ENCODE measurements at places on chromosomes 13 and 19.
A peak's percentile ranks its signal among the peaks of the same experiment; 100 is the strongest.

DNA sequence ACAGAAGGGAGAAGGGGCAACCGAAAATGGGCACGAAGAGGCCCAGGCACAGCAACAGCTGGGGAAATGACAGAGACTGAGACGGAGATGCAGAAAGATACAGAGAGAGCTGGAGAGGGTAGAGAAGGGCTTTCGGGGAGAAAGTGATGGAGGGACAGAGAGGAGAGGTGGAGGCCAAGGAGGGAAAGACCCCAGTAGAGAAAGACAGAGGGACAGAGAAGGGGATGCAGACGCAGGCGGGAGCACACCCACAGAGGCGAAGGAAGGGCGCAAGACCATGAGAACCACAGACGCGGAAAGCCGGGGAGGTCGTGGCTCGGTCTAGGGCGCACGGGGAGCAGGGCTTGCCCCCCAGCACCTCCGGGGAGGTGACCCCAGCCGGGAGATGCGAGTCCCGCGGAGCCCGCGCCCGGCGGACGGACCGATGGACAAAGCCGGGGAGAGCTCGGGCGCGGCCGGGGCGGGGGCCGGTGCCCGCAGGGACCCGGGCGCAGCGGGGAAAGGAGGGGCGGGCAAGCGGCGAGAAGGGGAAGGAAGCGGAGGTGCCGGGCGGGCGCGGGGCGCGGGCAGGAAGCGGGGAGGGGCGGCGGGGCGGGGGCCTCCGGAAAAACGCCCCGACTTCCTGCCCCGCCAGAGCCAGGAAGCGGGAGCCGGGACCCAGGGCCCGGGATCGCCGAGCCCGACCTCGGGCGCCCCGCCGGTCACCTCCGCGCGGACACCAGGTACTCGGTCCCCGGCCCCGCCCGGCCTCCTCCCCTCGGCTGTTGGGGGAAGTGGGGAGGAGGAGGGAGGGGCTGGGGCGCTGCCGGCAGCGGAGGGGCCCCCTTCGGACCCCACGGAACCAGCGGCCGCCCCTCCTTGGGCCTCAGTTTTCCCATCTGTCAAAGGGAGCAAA is at the start of gene ARHGEF1:
Gene ARHGEF1, plus strand, starts transcription at position 617 of the 895 bp plus-strand sequence. CDS start 4,899 bp downstream, outside the sequence.
- DNase-seq = peak; percentile 8

GRCh38 chr19:50460161-50460765 is 16.0 kb upstream of the EMC10 start:
- DNase-seq = no peak

GRCh38 chr13:112807653-112808376 is 118.0 kb downstream of the ATP11A start:
- no peak for DNase-seq

GRCh38 chr13:81408647-81409046 is 1067.7 kb upstream of the SPRY2 start:
- no peak for DNase-seq

Measured in C1 segment of cervical spinal cord (tissue), 14 donors.